Activated CD4-positive, alpha-beta T cell treated with anti-CD3 and anti-CD28 coated beads for 1 hour (primary cell): ENCODE measurements at places on chromosomes 11 and 22.

DNA sequence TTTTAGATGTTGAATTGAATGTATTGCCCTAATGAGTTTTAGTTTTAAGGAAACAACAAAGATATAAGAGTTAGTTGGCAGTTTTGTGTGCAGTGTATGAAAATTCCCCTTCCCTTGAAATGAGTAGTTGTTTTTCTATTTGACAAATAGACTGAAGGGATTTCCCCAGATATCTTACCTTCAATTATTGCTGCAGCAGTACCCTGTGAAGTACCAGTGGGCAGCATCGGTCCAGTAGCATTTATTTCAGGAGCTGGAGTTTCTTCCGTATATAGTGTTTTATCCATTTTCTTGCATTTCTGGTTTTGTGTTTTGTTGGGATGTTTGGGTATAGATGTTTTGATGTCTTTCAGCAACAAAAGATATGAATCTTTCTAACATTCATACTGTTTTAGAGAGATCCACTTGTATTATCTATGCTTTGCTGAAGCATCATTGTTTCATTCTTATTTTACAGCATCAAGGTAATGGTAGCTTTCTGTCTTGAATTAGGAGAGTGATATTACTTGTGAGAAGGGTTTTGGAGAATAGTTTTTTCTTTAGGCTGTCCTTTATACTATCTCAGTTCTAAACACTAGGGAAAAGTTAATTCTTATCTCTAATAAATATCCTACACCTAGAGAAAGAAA is 7.4 kb downstream of the KMT2A start:
- DNase-seq = no peak

DNA sequence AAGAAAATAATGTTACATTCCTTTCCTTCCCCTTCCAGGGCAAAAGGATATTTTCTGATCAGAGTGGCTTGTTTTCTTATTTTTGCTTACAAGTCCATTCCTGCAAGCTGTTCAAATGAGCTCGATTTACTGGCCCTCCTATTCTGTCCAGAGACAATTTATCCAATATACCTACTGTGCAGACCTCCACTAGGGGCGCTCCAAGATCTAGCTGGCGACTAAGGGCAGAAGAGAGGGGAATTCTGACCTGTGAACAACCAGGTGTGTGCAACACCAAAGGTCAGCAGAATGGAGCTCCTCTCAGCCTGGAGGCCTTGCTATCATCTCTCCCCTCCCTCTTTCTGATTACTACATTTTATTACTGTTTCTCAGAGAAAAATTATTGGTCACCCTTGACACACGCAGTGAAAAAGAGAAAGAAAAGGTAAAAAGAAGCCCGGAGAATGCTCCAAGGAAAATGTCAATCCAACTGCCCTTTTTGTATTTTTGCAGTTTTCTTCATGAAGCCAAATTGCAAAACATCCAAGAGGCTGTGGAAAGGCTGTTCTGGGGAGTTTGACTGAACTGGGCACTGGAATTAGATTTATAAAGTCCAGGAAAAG is 3.2 kb downstream of the SEZ6L start:
- DNase-seq = no peak

DNA sequence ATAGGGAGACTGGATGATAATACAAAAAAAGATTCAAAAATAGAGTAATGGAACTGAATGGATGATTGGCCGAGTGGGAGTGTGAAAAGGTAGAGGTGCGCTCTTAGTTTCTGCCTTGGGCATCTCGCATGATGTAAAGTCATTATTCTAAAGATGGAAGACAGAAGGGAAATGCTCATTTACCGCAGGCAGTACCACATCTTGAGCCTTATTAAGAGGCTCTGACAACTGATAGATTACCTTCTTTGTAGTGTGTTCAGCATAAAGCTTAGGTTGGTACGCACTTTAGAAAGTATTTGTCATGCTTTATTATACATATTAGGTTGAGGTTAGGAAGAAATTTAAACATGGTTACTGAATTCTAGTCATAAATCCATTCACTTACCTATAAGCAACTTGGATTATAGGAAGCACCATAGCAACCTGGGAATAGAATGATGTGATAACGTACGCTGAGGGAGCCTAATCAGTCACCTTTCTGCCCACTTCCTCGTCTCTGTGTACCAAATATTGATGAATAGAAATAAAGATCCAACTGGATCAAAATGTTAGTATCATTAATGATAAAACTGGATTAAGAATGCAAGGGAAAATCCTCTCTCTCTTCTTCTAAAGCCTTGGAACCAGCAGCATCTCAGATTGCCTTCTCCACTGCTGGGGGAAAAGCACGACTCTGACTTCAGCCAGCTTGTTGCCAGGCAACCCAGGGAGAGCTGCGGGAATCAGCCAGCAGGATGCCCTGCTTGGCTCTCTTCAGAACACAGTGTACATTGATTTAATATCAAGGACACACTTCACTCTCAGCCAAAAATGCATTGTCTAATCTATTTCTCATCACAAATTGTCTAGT is 29.0 kb upstream of the VWA5A start:
- no peak for DNase-seq

DNA sequence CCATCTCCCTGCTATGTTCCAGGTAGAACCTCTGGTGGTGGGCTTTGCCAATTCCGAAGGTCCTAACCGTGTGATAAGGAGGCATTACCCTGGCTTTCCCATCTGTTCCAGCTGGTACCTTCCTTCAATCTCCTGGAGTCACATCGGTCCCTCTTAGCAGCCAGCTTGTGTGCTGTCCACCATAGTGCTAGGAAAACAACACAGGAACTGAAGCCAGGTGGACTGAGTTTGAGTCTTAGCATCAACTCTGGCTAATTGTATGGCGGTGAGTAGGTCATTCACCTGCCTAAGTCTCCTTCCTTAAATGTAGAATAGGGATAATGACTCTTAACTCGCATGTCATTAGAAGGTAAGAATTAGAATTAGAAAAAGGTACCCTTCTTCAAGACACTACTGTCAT is 159.6 kb upstream of the E2F8 start:
- no peak for DNase-seq

- no peak for DNase-seq
These were observed 2.1 kb downstream of the GLYATL1B start for GRCh38 chr11:59088162-59088561.

GRCh38 chr22:36658900-36659299 is 44.7 kb downstream of the CACNG2 start:
- DNase-seq = no peak

GRCh38 chr11:68211546-68211945 is 1.6 kb downstream of the KMT5B start:
- DNase-seq = no peak

DNA sequence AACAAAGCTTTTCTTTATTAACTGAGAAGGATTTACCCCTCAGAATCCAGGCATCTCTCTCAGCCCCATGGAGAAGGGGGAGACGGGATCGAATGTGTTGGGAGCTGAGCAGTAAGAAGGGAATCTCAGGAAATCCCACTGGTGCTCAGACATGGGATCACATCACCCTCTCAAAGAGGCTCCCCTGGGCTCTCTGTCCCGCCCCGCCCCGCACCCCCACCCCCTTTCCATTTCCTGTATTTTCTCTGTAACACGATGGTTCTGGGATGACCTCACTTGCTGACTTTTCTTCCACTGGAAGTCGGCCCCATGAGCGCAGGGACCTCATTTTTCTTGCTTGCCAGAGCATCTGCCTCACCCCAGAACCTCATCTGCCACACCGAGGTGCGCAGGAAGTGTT is 100.0 kb downstream of the RPS6KA4 start:
- no peak for DNase-seq

GRCh38 chr11:1458340-1459218 is 28.0 kb downstream of the MOB2 start:
- DNase-seq = no peak

DNA sequence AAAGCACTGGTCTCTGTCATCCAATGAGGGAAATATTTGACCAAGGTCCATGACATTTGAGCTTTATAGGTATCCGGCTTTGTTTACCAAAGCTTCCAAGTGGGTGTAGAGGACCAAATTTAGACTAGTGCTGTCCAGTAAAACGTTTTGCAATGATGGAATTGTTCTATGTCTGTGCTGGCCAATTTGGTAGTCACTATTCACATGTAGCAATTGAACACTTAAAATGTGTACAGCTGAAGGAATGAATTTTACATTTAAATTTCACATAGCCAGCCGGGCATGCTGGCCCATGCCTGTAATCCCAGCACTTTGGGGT is 118.0 kb downstream of the PKNOX2 start:
- DNase-seq = no peak

- DNase-seq = no peak
These were observed 20.2 kb downstream of the TTC17 start for GRCh38 chr11:43378897-43379296.

DNA sequence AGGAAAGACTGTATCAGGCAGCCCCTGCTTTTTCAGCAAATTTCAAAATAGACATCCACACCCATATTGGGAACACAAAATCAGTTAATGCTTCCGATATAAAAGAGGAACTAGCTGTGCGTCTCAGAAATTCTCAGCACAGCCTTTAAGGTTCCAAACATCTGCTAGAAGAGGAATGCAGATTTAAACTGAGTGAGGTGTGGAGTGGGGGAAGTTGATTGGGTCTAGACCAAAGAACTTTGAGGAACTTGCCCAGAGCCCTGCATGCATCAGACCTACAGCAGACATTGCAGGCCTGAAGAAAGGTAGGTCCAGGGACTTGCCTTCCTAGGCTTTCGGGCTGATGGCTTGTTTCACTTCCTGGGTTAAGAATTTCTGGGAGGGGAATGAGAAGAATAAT is at the start of gene MS4A4A:
TSS of gene MS4A4A (plus strand) at position 255 of the 400 bp plus-strand sequence. CDS start at position 265, 10 bp downstream.
- DNase-seq = no peak

DNA sequence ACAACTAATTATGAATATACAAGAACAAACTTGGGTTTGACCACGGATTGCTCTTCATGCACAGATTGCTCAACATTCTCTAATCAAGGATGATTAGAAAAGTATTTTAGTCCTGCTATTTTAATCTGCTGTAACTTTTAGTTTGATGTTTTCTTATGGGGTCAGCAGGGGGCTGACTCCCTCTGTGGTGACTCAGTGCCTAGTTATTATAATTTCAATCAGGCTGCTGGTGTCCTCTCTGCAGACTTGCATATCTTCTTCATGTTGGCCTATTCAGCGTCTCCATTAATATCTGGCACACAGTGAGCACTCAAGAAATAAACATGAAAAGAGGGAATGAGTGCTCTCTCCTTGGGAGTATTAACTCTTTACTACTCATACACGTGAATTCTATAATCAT is 223.8 kb upstream of the DDI1 start:
- no peak for DNase-seq
